ENCODE measurements at places on chromosomes 2 and 18.

- no peak for DNase-seq
These were observed 26.6 kb downstream of the ZFP36L2 start for GRCh38 chr2:43199492-43200488.

- DNase-seq: no peak
These were observed 63.7 kb upstream of the MMADHC start for GRCh38 chr2:149651229-149651628.

DNA sequence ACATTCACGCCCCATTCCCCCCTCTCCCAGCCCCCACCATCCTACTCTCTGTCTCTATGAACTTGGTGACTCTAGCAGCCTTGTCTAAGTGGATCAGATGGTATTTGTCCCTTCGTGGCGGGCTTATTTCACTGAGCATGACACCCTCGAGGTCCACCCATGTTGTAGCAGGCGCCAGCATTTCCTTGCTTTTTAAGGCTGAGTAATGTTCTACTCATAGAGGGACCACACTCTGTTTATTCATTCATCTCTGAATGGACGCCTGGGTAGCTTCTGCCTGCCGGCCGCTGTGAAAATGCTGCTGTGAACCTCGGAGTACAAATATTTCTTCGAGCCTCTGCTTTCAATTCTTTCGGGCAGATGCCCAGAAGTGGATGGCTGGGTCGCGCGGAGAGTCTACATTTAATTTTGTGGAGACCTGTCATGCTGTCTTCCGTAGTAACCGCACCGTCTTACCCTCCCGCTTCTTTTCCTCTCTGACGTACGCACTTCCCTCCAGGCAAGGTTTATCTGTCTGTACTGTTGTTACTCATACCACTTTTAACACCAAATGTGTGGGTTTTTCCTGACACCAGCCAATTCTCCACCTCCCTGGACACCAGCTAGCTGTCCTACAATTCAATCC, 5.6 kb downstream of the CROCC2 start:
- no peak for DNase-seq

DNA sequence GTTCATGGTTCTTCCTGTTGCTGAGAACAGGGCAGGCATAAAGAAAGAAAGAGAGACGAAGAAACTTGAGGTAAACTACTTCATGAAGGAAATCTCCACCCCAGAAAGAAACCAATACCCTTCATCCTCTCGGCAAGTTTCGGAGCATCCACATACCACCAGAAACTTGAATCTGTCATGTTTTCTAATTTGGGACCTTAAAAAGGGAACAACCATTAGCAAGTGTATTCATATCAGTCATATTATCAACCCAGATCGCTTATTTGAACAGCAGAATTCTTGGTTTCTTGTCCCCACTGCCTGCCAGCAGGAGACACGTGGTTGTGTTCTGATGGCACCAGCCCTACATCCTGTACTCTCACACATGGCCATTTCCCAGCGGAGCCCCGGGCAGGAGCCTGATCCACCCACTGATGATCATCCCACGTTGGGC, 53.2 kb upstream of the FZD7 start:
- DNase-seq: no peak

GRCh38 chr2:122516775-122517174, 761.3 kb downstream of the TSN start:
- no peak for DNase-seq

- no peak for DNase-seq
These were observed 187.0 kb upstream of the FN1 start for GRCh38 chr2:215622837-215623236.

DNA sequence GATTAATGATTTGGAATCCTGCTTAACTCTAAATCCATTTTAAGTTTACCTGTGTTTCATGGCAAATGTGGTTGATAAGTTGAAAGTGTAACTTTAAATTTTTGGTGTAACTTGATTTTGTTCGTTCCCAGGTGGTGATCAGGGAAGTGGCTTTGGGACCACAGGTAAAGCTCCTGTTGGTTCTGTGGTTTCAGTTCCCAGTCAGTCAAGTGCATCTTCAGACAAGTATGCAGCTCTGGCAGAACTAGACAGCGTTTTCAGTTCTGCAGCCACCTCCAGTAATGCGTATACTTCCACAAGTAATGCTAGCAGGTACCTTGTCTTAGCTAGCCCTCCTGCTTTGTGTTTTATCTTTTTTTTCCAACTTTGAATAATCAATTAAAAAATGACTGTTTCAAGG, 62.8 kb downstream of the AGFG1 start:
- DNase-seq: no peak

DNA sequence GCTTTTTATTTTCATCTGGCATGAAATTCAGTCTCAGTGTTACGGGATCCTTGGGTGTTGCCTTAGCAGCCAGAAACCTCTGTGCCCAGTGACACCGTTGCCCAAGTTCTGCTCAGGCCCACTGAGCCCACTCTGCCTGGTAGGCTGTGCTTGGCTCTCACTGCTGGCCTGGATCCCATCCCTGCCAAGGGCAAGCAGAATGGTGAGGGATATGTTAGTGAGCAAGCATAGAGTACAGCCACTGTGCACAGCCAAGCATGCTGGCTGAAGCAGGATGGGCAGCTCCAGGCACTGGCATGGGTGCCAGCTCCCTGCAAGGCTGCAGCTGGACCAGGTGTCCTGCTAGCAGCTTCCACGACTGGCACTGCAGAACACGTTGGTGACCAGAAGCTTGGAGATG, 194.7 kb upstream of the TFPI start:
- no peak for DNase-seq

All from DMS79 (cell line).